ENCODE measurements at places on chromosomes 3 and 15.

DNA sequence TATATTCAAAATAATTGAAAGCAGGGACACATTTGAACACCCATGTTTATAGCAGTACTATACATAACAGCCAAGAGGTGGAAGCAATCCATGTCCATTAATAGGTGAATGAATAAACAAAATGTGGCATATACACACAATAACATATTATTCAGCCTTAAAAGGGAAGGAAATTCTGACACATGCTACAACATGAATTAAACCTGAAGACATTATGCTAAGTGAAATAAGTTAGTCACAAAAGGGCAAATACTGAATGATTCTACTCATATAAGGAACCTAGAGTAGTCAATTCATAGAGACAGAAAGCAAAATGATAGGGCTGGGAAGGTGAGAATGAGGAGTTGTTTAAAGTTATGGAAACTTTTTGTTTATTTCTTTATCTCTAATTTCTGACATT lies 40.9 kb downstream of the SNTN start:
- no peak for DNase-seq

- no peak for DNase-seq
Observed at GRCh38 chr3:13197795-13198194, 124.6 kb upstream of the IQSEC1 start.

DNA sequence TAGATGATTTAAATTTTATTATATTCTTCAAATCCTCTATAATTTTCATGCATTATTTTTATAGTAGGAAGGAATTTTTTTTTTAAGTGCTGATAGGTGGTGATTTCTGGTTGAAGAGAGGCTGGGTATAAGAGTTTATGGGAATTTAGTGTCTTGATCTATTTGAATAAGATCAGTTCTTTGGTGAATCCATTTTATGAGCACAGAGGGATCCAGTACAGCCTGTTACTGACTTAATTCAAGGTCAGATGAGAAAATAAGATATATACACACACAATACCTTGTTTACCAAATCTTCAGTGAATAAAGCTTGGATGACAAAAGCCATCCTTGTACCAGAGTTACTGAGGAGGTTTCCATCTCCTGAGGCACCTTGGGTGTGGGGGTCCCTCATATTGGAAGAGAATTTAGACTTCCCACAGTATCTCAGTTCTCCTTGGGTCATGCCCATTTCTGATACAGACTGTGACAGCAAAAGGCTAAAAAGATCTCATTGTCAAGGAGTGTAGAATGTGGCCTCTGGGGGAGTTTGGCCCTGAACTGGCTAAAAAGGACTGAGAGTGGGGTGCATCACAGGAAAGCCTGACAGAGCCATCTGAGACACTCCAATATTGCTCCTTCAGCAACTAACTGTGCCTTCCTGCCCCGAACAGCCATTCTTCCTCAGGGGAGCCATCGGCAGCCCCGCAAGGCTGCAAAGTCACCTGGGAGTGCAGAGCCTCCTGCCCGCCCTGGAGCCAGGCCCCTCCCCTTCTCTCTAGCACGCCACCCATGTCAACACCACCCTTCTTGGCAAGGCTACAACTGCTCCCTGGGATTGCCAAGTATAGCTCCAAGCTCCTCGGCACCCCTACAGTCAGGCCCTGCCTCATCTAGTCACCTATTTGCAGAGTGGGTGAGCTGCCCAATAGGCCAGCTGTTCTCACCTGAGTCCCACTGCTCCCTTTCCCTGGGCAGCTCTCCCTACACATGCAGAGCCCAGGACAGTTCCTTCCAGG lies 43.1 kb upstream of the HACD2 start:
- no peak for DNase-seq

DNA sequence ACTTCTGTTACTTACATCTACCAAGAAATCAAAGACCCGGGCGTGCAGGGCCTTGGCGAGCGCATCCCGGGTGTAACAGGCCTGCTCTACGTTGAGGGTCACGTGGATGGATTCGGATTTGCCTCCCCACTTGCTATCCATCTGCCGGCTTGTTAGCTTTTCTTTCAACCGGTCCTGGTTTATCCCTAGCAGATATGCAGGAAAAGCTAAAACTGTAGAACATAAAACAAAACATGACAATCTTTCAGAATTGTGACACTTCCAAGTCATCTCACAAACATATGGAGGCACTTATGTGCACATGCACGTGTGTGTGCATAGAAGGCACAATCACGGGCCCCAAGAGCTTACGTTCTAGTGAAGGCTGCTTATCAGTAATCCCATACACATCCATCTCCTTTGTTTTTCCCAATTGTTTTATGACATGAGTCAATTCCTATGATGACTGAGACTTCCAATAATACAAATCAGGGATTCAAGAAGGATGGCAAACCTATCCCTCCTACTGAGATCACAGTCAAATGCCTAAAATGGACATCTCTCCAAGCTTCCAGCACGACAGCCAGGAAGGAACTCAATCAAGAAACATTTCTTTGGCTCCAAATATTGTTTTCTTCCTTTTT lies 11.3 kb downstream of the LDHAL6B start:
- DNase-seq, result no peak

DNA sequence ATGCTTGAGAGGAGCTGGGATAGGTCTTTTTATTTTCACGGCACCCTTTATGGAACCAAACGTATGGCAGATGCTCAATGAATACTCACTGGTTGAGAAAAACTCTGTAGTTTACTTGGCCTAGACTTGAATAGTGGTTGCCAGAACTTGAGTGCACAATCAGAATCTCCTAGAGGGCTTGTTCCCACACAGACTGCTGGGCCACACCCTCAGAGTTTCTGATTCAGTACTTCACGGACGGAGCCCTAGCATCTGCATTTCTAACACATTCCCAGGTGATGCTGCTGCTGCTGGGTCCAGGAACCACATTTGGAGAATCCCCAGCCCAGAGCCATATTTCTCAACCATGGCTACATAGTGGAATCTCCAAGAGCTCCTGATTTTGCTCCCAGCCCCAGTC lies 24.6 kb downstream of the CA12 start:
- no peak for DNase-seq

- no peak for DNase-seq
Observed at GRCh38 chr15:28960979-28961378, 75.2 kb downstream of the APBA2 start.
